Activated naive CD8-positive, alpha-beta T cell treated with anti-CD3 and anti-CD28 coated beads, Interleukin-2, amount 50 U/mL, for 24 hours (primary cell): ENCODE measurements at places on chromosomes 5 and 9.
A peak's percentile ranks its signal among the peaks of the same experiment; 100 is the strongest.

DNA sequence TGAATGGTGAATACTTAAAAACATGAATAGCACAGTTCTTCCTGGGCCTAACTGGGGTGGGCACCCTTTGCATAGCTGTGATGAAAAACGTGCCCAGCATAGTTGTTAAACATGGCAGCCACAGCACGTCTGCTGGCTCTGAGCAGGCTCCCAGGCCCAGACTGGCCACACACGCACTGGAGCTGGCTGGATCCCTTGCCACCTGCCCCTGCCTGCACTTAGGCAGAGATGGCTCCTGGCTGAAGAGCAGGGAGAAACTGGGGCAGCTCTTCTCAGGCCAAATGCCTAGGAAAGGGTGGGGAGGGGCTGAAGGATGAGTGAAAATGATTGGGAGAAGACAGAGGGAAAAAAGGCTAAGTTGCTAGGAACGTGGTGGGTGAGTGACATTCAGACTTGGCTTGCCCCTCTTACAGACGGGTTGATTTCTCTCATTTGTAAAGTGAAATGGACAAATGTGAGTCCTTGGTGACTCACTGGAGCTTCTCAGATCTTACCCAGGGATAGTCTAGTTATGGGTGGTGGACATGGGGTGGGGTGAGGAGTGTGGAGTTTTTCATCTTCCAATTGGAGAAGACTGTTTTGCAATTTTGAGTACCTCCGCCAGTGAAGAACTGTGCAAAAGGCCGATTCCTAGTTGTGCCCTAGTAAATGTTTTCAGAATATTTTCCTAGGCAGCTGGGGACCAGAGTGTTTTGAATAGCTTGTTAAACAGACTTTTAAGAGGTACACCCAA, 42.4 kb downstream of the TRIO start:
- no peak for DNase-seq

GRCh38 chr5:56467176-56467717, 234.1 kb upstream of the ANKRD55 start:
- no peak for DNase-seq

DNA sequence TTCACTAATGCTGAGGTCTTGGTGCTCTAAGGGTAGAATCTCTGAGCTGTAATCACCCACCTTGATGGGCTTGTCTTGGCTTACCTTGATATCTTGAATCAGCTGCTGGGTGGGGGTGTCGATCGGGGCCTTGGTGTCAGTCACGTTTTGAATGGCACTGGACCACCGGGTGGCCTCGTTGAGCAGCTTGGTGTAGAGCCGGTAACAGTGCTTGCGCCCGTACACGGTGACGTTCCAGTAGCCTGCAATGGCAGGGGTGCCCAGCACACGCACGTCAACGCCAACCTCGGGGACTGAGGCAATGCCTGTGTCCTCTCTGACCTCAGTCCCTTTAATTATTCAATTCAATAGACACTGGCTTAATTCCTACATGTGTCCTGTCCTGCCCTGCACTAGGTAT, 63.1 kb upstream of the RETREG1 start:
- no peak for DNase-seq

DNA sequence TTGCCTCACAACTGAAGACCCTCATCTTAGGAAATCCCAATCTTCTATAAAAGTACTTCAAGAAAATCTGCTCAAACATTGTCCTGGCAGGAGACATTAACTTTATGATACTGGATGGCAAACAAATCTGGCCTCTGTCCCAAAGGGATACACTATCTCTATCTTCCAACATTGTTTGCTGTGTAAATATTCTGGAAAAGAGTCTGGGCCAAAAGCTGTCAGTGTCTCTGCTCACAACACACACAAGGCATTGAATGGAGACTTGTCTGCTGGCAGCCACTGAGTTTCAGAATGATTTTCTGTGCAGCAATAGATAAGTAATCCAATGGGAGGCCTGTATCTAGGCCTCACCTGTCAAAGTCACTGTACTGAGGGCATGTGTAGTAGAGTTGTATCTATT, 471.1 kb downstream of the DMAC1 start:
- no peak for DNase-seq

- no peak for DNase-seq
Observed at GRCh38 chr9:95458666-95459065, 58.1 kb downstream of the PTCH1 start.

DNA sequence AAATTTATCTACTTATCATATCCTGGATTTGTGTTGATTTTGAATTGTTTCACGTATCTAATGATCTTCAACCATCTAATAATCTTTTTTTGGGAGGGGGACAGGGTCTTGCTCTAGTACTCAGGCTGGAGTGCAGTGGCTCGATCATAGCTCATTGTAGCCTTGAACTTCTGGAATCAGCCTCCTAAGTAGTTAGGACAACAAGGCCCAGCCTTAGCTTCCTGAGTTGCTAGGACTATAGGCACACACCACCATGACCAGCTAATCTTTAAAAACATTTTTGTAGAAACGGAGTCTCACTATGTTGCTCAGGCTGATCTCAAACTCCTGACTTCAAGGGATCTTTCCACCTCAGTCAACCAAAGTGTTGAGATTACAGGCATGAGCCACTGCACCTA, 34.6 kb downstream of the MRPS27 start:
- DNase-seq = no peak

DNA sequence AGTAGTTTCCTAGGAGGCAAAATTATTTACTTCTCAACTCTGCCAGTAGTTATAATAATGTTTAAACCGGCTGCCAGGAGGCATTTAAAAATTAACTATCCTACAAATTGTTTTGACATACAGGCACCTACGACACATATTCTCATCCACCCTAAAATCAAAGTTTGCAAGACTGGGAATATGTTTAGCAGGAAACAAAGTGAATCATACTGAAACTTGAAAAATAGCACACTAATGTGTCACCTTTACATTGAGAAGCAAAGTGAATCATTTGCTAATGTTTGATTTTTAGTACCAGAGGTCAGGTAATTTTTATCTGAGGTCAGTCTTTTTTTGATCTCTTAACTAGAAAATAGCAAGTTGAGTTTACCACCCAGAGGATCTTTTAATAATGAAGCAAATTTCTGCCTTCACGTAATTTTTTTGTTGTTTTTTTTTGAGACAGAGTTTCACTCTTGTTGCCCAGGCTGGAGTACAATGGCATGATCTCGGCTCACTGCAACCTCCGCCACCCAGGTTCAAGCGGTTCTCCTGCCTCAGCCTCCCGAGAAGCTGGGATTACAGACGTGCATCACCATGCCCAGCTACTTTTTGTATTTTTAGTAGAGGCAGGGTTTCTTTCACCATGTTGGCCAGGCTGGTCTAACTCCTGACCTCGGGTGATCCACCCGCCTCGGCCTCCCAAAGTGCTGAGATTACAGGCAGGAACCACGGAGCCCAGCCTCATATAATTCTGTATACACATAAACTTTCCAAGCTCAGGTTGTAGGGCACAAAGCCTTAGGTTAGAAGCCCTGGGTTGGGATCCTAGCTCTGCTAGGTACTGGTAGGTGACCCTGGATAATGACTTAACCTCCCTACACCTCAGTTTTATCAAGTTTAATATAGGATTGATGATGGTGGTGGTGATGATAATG, 124.3 kb downstream of the UGCG start:
- no peak for DNase-seq

GRCh38 chr9:98943682-98944056, at the start of gene COL15A1:
Gene COL15A1, plus strand, starts transcription at chr9:98943907. Its CDS starts 155 bp downstream, at chr9:98944062.
- no peak for DNase-seq

GRCh38 chr5:151115272-151115905, 34.6 kb upstream of the TNIP1 start:
- peak; percentile 82 for DNase-seq

DNA sequence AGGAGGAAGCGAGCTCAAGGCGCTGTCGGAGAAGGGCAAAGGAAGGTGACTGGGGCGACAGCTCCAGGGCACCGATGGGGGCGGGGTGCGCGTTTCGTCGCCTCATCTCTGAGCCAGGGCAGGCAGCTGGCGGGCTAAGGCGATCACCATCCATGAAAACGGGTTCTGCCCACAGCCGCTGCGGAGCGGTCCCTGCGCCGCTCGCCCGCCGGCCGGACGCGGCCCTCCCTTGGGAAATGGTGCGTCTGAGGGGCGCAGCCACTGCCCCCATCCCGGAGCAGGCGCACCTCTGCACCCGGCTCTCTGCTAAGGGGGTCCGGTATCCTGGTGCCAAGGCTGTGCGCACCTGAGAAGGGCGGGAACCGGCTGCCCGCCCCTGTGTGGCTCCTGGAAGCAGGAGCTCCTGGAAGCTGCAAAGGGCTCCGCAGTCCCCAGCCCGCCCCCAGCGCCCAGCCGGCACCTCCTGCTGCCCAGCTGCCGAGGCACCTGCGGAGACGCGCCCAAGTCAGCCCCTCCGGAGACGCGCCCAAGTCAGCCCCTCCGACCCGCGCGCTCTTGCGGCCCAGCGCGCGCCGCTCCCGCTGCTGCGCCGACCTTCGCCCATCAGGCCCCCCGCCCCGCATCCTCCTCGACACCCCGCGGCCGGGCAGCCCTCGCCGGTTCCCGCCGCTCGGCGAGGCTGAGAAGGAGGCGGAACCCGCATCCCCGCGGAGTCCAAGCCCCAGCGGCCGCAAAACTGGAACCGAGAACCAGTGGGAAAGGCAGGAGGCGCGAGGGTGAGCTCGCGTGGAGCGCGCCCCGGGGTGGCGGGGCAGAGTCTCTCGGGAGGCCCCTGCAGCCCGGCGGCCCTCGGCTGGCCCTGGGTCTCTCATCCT, 757 bp downstream of the ANKRD34B start:
- peak; percentile 2 for DNase-seq

DNA sequence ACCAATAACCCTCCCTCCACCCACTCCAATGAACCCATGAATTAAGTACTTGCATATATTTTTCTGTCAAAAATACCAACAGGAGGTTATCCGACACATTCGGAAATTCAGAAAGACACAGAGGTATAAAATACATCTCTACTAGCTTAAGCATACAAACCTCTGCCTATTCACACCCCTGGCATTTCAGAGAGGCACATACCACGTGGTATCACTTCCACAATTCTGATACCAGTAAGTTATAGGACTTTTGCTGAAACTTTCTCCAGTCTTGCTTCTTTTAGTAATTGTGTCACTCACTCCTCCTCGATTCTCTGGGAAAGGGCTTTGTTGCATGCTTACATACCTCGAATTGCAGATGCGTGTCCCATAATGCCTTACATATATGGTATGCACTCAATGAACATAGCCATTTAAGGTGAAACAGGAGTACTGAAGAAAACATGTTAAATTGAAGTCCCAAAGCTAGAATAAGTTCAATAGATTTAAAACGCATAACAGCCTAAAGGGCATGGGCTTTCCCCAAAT, 58.1 kb downstream of the TLE1 start:
- DNase-seq = no peak

GRCh38 chr5:16625096-16625495, 8.3 kb upstream of the RETREG1 start:
- no peak for DNase-seq

GRCh38 chr9:89358985-89359384, 40.7 kb downstream of the SECISBP2 start:
- no peak for DNase-seq

DNA sequence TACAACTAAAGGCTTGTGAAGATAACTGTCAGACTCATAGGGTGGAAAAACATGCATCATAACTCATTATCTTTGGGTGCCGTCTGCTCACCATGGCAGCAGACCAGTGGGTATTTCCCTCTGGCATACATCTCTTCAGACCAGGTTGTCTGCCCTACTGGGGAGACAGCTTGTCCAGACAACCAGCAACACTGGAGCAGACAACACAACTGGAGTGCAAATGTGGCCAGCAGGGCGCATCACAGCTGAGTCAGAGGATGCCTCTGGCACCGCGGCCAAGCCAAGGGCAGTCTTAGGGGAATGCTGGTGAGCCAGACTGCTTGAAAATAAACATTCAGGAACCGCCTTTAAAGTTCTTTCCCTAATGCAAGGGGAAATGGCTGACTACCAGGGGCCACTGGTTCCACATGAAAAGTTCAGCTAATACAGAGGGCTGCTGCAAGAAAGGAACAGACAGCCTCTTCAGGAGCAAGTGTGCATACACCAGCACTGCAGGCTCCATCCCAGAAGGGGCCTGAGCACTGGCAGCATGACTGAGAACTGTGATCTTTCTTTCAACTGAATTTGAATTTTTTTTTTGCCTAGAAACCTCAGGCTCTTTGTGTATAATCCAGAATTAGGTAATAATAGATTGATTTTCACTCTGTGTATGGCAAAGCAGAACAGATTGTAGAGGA, 77.3 kb downstream of the MAMDC2 start:
- no peak for DNase-seq

GRCh38 chr9:114155995-114156656, 789 bp downstream of the COL27A1 start:
- DNase-seq = peak; percentile 42

- DNase-seq = no peak
Observed at GRCh38 chr9:126276056-126276728, 50.4 kb upstream of the MVB12B start.

- DNase-seq = no peak
Observed at GRCh38 chr5:43215073-43215631, 23.1 kb downstream of the NIM1K start.

DNA sequence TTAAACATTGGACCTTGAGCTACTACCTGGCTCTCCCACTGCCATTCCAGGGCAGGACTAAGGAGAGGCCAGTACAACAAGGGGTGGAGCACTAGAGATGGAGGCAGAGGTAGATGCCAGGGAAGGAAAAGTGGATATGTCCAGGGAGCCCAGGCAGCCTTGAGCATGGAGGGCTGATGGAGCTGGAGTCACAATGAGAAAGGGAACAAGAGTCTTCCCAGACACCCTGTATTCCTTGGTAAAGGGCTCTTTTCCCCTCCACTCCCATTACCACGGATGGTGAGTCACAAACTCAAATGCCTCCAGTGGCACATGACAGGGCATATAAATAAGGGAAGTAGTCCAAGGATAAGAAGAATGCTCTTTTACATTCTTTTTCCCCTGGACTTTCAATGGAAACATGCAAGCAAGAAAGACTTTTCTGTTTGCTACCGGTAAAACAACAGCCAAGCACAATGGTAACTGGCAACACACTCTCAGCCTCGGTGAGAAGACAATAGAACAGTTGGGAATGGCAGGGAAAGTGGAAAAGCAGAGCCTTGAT, 16.7 kb downstream of the ERAP1 start:
- no peak for DNase-seq

DNA sequence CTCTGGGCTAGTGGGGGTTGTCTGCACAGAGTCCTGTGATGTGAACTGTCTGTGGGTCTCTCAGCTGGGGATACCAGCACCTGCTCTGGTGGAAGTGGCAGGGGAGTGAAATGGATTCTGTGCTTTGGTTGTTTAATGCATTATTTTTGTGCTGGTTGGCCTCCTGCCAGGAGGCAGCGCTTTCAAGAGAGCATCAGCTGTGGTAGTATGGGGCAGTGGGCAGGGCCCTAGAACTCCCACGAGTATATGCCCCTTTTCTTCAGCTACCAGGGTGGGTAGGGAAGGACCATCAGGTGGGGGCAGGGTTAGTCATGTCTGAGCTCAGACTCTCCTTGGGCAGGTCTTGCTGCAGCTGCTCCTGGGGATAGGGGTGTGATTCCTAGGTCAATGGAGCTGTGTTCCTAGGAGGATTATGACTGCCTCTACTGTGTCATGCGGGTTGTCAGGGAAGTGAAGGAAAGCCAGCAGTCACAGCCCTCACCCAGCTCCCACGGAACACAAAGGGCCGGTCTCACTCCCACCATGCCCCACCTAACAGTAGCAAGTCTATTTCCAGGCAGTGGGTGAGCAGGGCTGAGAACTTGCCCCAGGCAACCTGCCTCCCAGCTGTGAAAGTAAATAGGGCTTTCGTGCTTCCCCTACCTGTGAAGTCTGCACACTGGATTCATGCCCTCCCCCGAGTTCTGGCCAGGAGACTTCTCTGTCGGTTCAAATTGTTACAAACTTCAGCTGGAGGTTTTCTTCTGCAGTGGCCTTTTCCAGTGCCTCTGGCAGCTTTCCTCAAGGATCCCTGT, 25.7 kb upstream of the FAM81B start:
- DNase-seq = no peak

GRCh38 chr5:96809921-96810320, 2.2 kb upstream of the ERAP1 start:
- DNase-seq = peak; percentile 34

- no peak for DNase-seq
Observed at GRCh38 chr9:13429301-13430190, 150.1 kb upstream of the MPDZ start.
